GM23338 (cell line): ENCODE measurements at places on chromosomes 3 and 15. TPM values are rescaled to one million over a fixed set of nuclear protein-coding genes. Genes with fewer than 3 reads are reported as not detected.

DNA sequence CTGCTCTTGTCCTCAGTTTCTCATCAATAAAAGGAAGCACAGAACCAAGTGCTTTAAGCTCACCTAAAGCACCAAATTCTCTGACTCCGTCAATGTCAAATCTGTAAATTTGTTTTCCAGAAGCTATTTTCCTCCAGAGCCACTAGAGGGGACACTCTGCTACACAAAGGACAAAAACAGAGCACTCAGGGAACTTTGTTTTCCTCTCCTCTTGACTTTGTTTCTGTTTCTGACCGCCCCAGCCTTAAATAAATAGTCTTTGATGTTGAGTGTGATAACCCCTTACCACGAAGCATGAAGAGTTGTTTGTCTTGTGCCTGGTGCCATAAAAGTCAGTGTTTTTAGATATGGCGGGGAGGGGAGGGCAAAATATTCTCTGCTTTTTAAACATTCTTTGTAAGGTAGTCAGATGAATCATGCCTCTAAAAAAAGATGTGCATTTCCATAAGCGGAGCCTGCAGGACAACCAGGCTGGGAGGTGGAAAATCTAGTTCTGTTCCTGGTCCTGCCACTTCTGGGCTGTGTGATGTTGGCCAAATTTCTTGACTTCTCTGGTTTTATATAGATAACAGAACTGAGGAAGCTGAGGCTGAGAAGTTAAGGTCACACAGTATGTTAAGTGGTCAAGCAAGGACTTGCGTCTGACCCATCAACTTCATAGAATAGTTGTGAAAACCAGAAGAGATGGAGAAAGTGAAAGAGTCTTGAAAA is 7.3 kb upstream of the ZBTB38 start:
- peak; percentile 78 for DNase-seq
- H3K4me3 ChIP-seq: no peak overlapping the region
- H3K27ac ChIP-seq: no peak overlapping the region
- H3K27me3 ChIP-seq: no peaks in the 10 kb centered on the region
- H3K4me1 ChIP-seq: peaks cover 9% of the 10 kb centered on the region; the same call in 1 of the 2 replicates

- H3K4me3 ChIP-seq: no peak overlapping the region
- no peak overlapping the region for H3K27ac ChIP-seq
- peaks cover 11% of the 10 kb centered on the region for H3K4me1 ChIP-seq
- H3K27me3 ChIP-seq: no peaks in the 10 kb centered on the region
Observed at GRCh38 chr3:159629329-159630084, 359.1 kb upstream of the IL12A start.

- H3K4me3 ChIP-seq: no peak overlapping the region
- no peaks in the 10 kb centered on the region for H3K36me3 ChIP-seq
- H3K27me3 ChIP-seq: no peaks in the 10 kb centered on the region
- H3K4me1 ChIP-seq: no peaks in the 10 kb centered on the region
Observed at GRCh38 chr15:66961407-66961884, 104.0 kb upstream of the SMAD3 start.

- H3K4me3 ChIP-seq: no peak overlapping the region
- no peak for DNase-seq
- no peak overlapping the region for H3K27ac ChIP-seq
Observed at GRCh38 chr3:30241721-30242120, 364.7 kb upstream of the TGFBR2 start.

DNA sequence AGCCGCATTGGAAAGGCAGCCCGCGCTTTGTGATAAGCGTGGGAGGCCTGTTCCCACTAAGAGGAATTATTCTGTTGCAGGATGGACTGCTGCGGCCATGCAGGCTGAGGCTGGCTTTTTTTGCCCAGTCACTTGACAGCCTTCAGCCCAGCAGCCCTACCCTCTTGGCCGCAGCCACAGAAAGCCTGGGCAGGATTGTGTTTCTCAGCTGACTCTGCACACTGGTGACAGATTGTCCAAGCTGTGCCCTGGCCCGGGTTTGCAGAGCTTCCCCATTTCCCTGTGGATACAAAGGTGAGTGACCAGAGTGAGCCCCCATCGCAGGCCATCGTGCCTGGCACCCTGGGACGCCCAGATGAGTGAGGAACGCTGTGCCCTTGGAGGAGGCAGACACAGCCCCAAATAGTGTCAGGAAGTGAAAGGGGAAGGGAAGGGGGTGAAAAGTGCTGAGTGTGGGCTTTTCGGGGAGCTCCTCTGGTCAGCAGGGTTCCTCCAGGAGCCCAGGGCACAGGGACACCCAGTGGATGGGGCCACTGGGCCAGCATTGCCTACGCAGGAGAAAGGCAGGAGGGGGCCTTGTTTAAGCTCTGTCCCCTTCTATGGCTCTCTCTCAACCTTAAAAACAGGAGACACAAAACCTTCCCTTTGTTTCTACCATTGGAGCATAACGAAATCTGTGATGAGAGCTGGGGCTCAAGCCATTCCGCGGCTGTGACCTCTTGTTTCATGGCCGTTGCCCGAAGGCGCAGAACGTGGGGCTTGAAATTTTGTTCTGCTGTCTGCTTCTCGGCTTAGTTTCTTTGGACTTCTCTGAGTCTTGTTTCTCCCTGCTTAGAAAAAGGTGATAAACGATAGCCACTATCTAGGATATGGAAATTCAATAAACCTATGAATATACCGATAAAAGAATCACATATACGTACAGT is 91.5 kb upstream of the MEF2A start:
- no peaks in the 10 kb centered on the region for H3K4me1 ChIP-seq
- no peaks in the 10 kb centered on the region for H3K36me3 ChIP-seq
- no peak overlapping the region for H3K27ac ChIP-seq
- no peak for DNase-seq
- H3K4me3 ChIP-seq: no peak overlapping the region
- no peaks in the 10 kb centered on the region for H3K27me3 ChIP-seq

DNA sequence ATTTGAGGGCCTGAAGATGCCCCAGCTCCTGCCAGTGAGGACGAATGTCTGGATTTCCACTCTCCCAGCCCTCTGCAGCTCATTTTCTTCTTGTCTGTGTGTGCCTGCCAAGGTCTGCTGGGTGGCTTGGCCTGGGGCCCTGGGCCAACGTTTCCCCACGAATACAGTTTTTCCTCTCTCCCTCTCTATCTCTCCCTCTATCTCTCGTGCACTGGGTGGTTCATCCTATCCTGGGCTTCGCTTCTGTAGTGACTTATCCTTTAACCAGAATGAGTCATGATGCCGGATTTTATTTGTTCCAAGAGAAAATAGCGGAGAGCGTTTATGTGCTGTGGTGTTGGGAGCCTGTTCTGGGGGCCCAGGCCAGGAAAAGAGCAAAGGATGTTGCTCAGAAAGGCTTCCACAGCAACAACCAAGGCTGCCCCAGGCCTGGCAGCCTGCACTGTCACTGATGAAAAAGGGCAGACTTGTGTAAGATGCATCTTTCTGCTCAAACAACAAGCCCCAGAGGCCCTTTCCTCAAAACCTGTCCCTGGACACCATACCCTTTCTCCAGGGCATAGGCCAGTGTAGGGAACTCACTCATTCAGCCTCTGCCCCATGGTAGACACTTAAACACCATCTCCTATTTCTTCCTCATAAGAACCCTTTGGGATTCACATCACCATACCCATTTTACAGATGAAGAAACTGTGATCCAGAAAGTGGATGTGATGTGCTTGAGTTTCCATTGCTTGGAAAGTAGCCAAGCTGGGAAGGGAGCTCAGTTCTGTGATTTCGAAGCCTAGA is 47.3 kb downstream of the ITGA11 start:
- no peaks in the 10 kb centered on the region for H3K27me3 ChIP-seq
- no peak overlapping the region for H3K27ac ChIP-seq
- no peak overlapping the region for H3K4me3 ChIP-seq
- H3K4me1 ChIP-seq: no peaks in the 10 kb centered on the region
- no peaks in the 10 kb centered on the region for H3K36me3 ChIP-seq
- no peak for DNase-seq

DNA sequence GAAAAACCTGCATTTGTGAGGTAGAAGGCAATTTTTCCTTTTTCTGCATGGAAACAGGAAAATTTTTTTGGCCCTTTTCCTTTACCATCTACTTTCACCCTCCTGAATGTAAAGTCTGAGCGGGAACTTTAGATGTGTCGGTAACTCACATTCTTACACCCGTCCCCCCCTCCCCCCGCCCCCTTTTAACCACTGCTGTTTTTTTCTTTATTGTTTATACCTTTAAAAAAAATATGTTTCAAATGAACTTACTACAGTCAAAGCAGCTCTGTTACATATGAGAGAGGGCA is 487 bp upstream of the HES1 start:
- H3K4me3 ChIP-seq: peak overlapping the region; percentile 62
- no peaks in the 10 kb centered on the region for H3K36me3 ChIP-seq
- peaks cover 26% of the 10 kb centered on the region for H3K27me3 ChIP-seq
- H3K4me1 ChIP-seq: peaks cover 51% of the 10 kb centered on the region
- peak overlapping the region; percentile 93 for H3K27ac ChIP-seq

- DNase-seq: peak; percentile 74
- 0 out of 2 replicates have a peak overlapping the region, but pooled peaks have one; percentile 3 for H3K27ac ChIP-seq
- no peaks in the 10 kb centered on the region for H3K4me1 ChIP-seq
- H3K36me3 ChIP-seq: no peaks in the 10 kb centered on the region
- no peak overlapping the region for H3K4me3 ChIP-seq
- no peaks in the 10 kb centered on the region for H3K27me3 ChIP-seq
Observed at GRCh38 chr15:73127302-73127936, 75.2 kb downstream of the NEO1 start.

DNA sequence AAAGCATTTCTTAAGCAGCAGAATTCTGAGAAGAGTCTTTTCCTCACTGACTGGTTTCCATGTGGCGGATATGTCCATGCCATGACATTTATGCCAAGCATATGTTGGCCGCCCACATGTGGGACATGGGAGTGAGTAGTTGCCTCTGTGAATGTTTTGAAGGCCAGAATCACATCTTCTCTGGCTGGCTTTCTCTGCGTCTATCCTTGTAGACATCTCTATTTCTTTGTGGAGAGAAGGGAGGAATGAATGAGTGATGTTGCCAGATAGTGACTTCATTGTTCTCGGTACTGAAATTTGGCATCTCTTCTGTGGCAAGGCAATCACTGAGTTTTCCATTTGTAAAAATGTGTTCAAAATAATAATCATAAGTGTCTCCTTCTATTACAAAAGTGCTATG is 316.0 kb downstream of the CLSTN2 start:
- peaks cover 6% of the 10 kb centered on the region for H3K4me1 ChIP-seq
- no peaks in the 10 kb centered on the region for H3K36me3 ChIP-seq
- no peaks in the 10 kb centered on the region for H3K27me3 ChIP-seq
- no peak overlapping the region for H3K27ac ChIP-seq
- H3K4me3 ChIP-seq: no peak overlapping the region

DNA sequence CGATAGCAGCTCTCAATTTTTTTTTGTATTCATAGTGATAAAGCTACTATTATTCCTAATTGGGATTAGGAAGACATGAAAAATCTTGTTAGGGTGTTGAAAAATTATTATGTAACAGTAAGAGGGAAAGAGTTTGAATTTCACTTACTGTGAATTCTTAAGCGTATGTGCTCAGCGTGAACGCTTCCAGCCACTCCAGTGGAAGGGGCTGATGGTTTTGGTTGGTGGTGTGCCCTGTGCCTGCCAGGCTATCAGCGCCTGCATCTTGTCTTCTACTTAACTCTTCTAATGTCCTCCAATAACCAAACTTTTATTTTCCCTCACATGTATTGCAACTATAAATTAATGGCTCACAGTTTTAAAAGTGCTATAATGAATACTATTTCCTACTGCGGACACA is 22.5 kb downstream of the CDIN1 start:
- H3K27me3 ChIP-seq: no peaks in the 10 kb centered on the region
- no peak overlapping the region for H3K4me3 ChIP-seq
- H3K4me1 ChIP-seq: peaks cover 32% of the 10 kb centered on the region
- H3K27ac ChIP-seq: no peak overlapping the region

GRCh38 chr3:170356596-170357175 is 829 bp upstream of the SKIL start:
- peaks cover 21% of the 10 kb centered on the region for H3K36me3 ChIP-seq
- peak overlapping the region; percentile 99 for H3K27ac ChIP-seq
- H3K4me1 ChIP-seq: peaks cover 43% of the 10 kb centered on the region
- no peaks in the 10 kb centered on the region for H3K27me3 ChIP-seq

GRCh38 chr15:91769476-91769875 is 84.0 kb upstream of the SLCO3A1 start:
- no peaks in the 10 kb centered on the region for H3K27me3 ChIP-seq
- H3K4me3 ChIP-seq: no peak overlapping the region
- peaks cover 6% of the 10 kb centered on the region for H3K4me1 ChIP-seq
- H3K36me3 ChIP-seq: no peaks in the 10 kb centered on the region

GRCh38 chr3:120471643-120472042 is 20.9 kb upstream of the FSTL1 start:
- H3K4me3 ChIP-seq: no peak overlapping the region
- peaks cover 42% of the 10 kb centered on the region for H3K4me1 ChIP-seq
- H3K36me3 ChIP-seq: no peaks in the 10 kb centered on the region
- no peak overlapping the region for H3K27ac ChIP-seq
- no peak for DNase-seq
- no peaks in the 10 kb centered on the region for H3K27me3 ChIP-seq

PEX5L gene
- 5.4 and 7.0 TPM in 2 replicates for total RNA-seq

LAMB2 gene
- total RNA-seq: 106 and 154 TPM in 2 replicates

NUTM1 gene
- total RNA-seq: 1.0 and 1.2 TPM in 2 replicates

ZNF80 gene
- not detected in 2 replicates for total RNA-seq

RTP1 gene
- total RNA-seq: 4.4 and 5.9 TPM in 2 replicates

BMF gene
- 16.0 and 20.3 TPM in 2 replicates for total RNA-seq

HOMER2 gene
- 23.9 and 30.9 TPM in 2 replicates for total RNA-seq

HYKK gene
- total RNA-seq: 5.0 and 5.5 TPM in 2 replicates

CYP11A1 gene
- 1.7 and 3.3 TPM in 2 replicates for total RNA-seq

RPP25 gene
- 15.8 and 18.8 TPM in 2 replicates for total RNA-seq

ALS2CL gene
- 8.7 and 11.8 TPM in 2 replicates for total RNA-seq

CADM2 gene
- total RNA-seq: 13.3 and 16.4 TPM in 2 replicates

PTX3 gene
- 2.4 TPM in 2 replicates for total RNA-seq

SLC51B gene
- total RNA-seq: not detected in 2 replicates

ABCF3 gene
- 48.9 and 60.4 TPM in 2 replicates for total RNA-seq
